ENCODE measurements at places on chromosomes 3 and 15. TPM values are rescaled to one million over a fixed set of nuclear protein-coding genes. Genes with fewer than 3 reads are reported as not detected.

The COL6A5 gene
- polyA plus RNA-seq: not detected

The MEGF11 gene
- polyA plus RNA-seq: not detected

The SMCO1 gene
- not detected for polyA plus RNA-seq

The SNTN gene
- polyA plus RNA-seq: not detected

The DLL4 gene
- polyA plus RNA-seq: not detected

The FRMD5 gene
- 0.08 TPM for polyA plus RNA-seq

The CDC25A gene
- not detected for polyA plus RNA-seq

The CTSH gene
- 9.3 TPM for polyA plus RNA-seq

The IL17RE gene
- polyA plus RNA-seq: not detected

The VGLL3 gene
- polyA plus RNA-seq: not detected

The CXCR6 gene
- polyA plus RNA-seq: 2.7 TPM

The THRB gene
- not detected for polyA plus RNA-seq

The PLD1 gene
- not detected for polyA plus RNA-seq

The DAZL gene
- not detected for polyA plus RNA-seq

The GNAT1 gene
- not detected for polyA plus RNA-seq

The LSMEM2 gene
- not detected for polyA plus RNA-seq

The KY gene
- not detected for polyA plus RNA-seq

The GOLGA8S gene
- polyA plus RNA-seq: 0.07 TPM

The LIPH gene
- 0.45 TPM for polyA plus RNA-seq

The WWTR1 gene
- polyA plus RNA-seq: not detected

The CHL1 gene
- not detected for polyA plus RNA-seq

The RBM15B gene
- polyA plus RNA-seq: 11.3 TPM

The TMEM207 gene
- not detected for polyA plus RNA-seq

The SHF gene
- 1.9 TPM for polyA plus RNA-seq

The INKA1 gene
- polyA plus RNA-seq: not detected

The ATXN7 gene
- 11.3 TPM for polyA plus RNA-seq

The C2CD4B gene
- not detected for polyA plus RNA-seq

The C3orf38 gene
- 29.6 TPM for polyA plus RNA-seq

The CACNA2D3 gene
- polyA plus RNA-seq: 0.39 TPM

The TGM4 gene
- 0.15 TPM for polyA plus RNA-seq

The GOLGA6L9 gene
- 0.12 TPM for polyA plus RNA-seq

The ERICH6 gene
- polyA plus RNA-seq: 0.94 TPM

The STARD9 gene
- 1.1 TPM for polyA plus RNA-seq

The FSIP1 gene
- polyA plus RNA-seq: 1.3 TPM
